Stimulated activated CD8-positive, alpha-beta memory T cell treated with anti-CD3 and anti-CD28 coated beads, Interleukin-7, amount 100 ng/mL, for 1 hour (primary cell): ENCODE measurements at places on chromosomes 4 and X.

- DNase-seq, result no peak
Observed at GRCh38 chr4:20422398-20422797, 170.7 kb downstream of the SLIT2 start.

DNA sequence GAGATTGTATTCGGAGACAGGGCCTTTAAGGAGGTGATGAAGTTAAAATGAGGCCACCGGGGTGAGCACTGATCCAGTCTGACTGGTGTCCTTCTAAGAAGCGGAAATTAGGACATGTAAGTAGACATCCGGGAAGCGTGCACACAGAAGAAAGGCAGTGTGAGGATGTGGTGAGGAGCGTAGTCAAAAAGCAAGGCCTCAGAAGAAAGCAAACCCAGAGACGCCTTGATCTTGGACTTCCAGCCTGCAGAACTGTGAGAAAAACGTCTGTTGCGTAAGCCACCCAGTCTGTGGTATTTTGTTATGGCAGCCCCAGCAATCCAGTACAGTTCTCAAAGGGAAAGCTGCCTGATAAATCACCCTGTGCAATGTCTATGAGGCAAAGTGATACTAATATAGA lies 153.5 kb downstream of the KCNIP4 start:
- DNase-seq, result no peak

DNA sequence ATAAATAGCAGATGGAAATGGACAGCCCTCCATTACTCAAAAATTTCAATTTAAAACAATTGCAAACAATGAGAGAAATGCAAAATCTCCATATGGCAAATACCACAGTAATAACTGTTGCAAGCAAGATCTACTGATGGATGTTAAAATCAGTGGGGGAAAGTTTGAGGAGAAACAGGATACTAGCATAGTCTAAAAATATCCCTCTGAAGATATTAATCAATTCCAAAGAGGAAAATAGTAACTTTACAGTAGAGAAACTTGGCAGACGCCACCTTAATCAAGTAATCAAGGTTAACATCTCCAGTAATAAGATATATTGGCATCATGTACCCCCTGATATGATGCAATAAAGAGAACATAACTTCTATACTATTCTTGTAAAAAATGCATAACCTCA lies 344.8 kb downstream of the ZNF674 start:
- DNase-seq, result no peak

GRCh38 chr4:70280567-70280966 lies 38.2 kb downstream of the CSN3 start:
- no peak for DNase-seq

DNA sequence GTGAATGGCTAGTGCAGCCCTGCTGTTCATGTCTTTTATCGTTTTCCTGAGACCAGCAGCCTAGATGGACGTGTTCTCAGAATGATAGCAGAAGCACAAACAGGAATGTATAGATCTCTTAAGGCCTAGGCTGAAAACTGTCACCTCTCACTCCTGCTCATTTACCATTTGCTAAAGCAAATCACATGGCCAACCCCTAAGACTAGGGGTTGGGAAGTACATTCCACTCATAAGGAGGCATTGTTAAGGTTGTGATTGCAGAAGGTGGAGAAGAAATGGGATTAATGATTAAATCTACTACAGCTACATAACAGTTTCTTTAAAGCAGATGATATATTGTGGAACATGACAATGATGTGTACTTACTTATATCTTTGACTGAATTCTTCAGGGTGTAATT lies 536.8 kb upstream of the FTHL17 start:
- no peak for DNase-seq

GRCh38 chrX:107576841-107577240 lies 51.5 kb upstream of the PRPS1 start:
- no peak for DNase-seq

DNA sequence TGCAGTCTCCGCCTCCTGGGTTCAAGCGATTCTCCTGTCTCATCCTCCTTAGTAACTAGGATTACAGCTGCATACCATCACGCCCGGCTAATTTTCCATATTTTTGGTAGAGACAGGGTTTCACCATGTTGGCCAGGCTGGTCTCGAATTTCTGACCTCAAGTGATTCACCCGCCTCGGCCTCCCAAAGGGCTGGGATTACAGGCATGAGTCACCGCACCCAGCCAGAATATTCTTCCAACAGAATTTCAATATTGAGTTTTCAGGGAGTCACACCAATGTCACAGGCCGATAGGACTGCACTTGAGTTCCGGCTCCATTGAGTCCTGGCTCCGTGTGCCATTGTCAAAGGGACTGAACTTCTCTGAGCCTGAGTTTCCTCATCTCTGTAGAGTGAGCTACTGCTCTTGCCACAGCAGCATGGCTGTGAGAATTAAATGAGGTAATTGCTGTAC lies 82.9 kb downstream of the CLCN4 start:
- no peak for DNase-seq

DNA sequence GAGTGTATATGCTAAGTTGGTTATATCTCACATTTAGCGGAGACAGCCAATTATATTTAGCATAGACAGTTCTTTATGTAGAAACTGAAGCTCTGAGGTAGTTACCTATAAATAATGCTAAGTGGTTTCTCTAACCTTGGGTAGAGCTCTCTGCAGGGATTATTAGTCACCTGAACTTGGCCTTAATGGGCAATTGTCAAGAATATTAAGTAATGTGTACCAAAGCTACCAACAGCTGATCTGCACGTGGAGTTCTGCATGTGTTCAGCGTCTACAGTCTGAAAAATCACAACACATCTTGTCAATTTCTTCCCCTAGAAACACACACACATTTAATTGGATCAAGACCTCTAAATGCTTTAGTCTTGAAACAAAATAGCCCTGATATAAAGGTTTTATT lies 740.6 kb upstream of the FAM241A start:
- no peak for DNase-seq

DNA sequence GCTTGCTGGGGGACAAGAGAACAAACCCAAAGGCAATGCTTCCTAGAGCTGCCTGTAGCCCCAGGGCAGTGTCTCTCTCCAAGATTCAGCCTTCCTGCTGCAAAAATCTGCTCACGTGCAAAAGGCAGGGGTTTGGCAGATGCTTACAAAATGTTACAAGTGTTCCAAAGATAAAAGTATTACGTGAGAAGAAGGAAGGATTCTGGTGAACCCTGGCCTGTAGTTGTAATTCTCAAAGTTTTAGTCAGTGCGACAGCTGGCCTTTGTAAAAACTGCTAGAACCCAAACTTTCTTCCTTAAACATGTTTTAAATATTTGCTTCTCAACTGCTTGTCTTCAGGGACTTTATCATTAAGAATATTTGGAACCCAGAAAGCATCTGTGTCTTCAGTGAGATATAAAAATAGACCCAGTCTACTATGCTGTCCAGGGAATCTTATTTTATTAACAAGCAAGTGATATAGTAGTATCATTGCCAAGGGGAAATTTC lies 232.3 kb downstream of the FRMPD4 start:
- no peak for DNase-seq

DNA sequence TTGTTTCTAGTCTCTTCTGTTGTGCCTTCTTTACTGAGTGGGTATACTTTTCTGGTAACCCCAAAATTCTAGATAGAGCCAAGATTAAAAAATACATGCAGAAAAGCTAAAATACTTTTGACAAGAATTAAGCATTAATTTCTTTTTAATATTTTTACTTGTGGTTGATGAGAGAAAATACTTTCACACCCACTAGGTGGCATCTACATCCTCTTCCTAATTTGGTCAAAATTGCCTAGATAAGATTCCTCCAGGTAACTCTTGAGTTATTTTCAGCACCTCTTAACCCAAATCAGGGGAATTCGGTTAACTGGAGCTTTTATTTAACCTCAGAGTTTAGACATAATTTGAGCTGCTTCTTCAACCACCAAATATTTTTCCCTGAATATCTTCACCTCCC lies 28.4 kb upstream of the COX7B2 start:
- DNase-seq, result no peak

- DNase-seq, result no peak
Observed at GRCh38 chr4:110632506-110633357, 9.9 kb upstream of the PITX2 start.

DNA sequence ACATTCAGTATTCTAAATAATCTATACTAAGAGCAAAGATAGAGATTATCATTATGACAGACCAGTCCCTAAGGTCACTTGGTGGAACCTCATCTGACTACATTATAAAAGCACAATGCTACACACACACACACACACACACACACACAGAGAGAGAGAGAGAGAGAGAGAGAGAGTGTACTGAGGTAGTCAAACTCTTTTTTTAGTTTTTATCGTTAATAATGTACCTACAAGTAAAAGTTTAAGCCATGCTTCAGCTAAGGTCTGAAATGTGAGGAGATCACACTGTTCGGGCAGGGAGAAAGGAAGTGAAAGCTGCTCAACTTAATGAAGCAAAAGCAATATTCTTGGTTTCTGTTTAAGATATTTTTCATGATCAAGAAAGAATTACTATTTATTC lies 75.8 kb upstream of the CCDC160 start:
- no peak for DNase-seq

GRCh38 chr4:6986072-6986780 lies 56.9 kb upstream of the TADA2B start:
- peak; percentile 4 for DNase-seq

DNA sequence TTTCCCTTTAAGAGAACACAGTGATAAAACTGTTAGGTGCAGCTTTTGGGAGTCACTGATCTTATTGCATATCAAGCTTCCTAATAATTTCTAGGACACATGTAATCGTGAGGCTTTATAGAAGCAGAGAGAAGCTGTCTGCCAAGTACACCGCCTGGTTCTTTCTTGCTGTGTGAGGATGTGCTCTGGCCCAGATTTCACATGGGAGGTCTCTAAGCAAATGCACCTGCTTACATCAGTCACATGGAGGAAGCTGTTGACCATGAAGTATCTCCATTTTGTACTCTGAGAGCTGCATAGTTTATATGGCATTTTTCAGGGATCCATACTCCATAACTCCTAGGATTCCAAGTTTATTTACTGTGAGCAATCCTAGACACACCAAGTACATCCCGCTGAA lies 37.1 kb downstream of the RGS12 start:
- no peak for DNase-seq

DNA sequence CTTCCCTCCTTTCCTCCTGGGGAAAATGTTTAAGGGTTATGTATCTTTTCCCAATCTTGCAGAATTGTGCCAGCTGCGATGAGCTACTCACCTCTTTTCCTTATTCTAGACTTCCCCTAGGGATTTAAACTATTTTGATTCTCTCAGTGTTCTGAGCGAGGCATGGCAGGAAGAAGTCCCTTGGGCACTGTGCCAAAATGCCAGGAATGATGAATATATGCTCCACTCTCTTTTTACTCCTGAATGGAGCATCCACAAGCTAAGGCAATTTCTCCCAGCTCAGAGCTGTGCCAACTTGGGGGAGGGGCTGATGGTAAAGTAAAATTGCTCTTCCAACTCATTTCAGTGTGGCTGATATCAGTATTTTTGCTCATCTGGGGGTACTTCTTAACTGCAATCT lies 4.0 kb upstream of the C4orf17 start:
- DNase-seq, result no peak

GRCh38 chr4:180947425-180947824 lies 1295.8 kb upstream of the TENM3 start:
- DNase-seq, result no peak

DNA sequence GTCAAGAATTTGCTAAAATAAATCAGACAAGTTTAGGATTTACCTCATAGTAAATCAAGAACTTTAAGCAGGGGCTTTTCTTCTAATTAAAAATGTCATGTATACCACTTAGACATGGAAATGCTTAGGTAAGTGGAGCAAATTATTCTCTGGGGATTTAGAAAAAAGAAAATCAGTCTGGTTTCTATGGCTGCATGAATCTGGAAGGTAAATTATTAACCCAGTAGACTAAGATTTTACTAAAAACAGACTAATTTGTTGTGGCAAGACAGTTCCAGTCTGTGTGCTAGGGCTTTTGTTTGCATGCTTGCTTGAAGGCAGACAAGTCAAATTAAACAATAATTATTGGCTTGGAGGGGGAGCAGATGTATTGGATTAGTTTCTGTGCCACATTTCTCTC lies 140.6 kb downstream of the TBL1X start:
- no peak for DNase-seq
